Left hindlimb (tissue), 1 donor: ENCODE measurements at places on chromosomes 6 and 20.
A peak's percentile ranks its signal among the peaks of the same experiment; 100 is the strongest.

DNA sequence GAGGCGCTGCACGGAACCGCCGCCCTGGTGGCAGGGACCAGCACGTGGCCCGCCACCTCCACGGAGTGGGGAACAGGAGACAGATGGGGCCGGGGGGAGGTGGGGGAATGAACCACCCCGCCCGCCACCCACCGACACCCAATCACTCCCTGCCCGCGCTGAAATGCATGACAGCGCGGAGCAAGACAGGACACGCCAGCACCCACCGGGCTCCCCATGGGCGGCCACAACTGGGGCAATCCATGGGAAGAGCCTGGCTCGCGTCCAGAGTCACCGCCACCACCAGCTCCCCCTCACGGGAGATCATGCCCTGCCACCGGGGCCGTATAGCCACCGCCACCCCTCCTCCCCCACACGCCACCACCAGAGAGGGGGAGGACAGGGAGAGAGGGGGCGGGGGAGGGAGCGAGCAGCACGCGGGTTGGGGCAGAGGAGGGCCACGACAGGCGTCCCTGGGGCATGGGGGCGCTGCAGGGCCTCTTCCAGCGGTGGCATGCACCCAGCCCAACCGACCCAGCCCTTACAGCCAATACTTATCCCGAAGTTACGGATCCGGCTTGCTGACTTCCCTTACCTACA, 744.3 kb upstream of the DEFB115 start:
- no peak for DNase-seq

- DNase-seq: no peak
Observed at GRCh38 chr6:151512481-151512880, 18.7 kb downstream of the CCDC170 start.

DNA sequence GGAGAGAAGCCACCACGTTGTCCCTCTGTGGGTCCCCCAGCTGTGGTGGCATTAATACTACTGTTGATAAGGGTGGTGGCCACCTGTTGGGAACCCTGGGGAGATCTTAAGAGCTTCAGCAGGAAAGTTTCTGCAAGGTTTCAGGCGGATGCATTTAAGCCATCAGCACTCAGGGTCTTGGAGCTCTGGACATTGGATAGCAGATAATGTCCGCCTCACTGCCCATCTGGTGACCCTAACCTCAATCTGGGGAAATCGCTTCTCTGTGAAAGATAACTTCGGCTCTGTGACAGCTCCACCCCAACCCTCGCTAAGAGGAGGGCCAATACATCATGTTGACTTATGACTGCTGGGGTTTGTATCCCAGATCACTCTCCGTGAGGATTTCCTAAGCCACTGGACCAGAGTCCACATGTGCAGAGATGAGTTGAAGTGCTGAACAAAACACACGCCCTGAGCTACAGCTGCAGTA, 92.9 kb downstream of the FOXC1 start:
- DNase-seq: no peak

- peak; percentile 82 for DNase-seq
Observed at GRCh38 chr6:79777713-79778579, 146.8 kb downstream of the SH3BGRL2 start.

GRCh38 chr6:44029444-44030185, 97.6 kb downstream of the MRPL14 start:
- DNase-seq: peak; percentile 27

- no peak for DNase-seq
Observed at GRCh38 chr20:57685146-57685758, 24.6 kb downstream of the PMEPA1 start.

DNA sequence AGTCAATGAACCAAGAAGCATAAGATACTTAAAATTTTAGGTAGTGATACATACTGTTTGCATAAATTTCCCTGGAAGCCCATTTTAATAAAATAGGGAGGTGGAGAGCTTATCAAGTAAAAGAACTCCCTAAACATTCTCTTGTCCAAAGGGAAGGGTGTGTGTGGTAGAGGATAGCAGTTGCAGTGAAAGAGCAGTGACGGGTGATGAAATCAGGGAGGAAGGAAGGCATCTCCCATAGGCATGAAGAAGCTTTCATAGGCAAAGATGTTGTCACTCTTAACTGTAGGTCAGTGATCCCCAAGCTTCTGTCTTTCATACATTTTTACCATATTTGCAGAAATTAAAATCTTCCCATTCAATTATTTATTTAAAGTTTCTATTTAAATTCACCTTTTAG, 60.0 kb upstream of the ZNF831 start:
- DNase-seq: no peak

DNA sequence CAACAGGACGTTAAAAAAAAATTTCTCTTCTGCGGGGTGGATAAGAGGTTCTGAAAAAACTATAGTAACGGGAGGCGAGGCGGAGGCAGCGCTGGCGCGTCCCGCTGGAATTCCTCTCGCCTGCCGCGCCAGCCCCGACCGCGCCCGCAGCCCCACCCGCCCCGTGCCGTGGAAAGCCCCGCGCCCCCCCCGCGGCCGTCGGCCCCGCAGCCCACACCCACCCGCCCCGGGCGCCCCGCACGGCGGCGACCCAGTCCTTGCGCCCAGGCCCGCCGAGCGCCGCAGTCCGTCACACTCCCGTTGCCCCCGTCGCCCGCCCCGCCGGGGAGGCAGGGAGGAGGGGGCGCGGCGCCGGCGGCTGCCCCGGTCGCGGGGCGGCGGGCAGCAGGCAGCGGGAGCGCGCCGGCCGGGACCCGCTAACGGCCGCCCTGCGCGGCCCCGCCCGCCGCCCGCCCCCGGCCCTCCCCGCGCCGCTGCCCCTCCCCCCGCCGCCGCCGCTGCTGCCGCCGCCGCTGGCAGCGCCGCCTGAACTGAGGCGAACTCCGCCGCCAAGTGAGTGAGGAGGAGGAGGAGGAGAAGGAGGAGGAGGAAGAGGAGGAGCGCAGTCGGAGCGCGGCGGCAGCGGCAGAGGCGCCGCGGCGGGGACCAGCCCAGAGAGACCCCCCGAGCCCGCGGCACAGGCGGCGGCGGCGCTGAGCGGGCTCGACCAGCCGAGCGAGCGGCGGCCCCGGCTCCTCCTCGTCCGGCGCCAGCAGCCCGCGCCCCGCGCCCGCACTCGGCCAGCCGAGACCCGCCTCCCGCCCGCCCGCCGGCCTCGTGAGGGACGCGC, at the start of gene QKI:
Gene QKI, plus strand, starts transcription at position 602 of the 829 bp plus-strand sequence. CDS start 476 bp downstream, outside the sequence.
- DNase-seq: peak; percentile 91

GRCh38 chr6:160457823-160458222, 109.6 kb downstream of the SLC22A3 start:
- DNase-seq: no peak

GRCh38 chr20:45336530-45337366, 11.5 kb downstream of the SDC4 start:
- peak; percentile 13 for DNase-seq

DNA sequence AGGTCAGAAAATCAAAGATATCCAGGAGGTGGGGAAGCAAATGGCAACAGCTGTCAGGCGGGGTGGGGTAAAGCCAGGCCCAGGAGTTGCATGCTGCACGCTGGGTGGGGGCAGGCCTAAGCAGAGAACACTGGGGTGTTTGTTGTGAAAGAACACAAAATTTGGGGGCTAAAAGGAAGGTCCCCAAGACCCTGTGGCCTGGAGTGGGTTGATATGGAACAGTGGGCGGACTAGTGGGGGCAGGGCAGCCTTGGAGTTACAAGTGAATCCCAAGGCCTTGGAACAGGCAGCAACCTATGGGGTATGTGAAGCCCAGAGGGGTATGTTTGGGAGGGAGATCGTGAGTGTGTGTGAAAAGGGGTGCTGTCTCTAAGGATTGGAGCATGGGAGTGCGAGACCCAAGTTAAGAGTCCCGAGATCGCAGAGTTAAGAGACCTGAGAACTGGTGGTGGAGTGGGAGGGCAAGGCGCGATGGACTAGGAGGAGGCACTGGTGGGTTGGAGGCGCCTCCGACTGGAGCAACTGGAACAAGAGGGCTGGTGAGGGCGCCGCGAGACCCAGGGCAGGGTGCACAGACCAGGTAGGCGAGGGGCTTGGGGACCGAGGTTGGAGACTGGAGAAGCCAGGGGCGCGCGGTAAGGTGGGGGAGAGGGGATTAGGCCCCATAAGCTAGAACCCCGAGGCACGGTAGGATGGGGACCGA, 658 bp downstream of the CUL7 start:
- peak; percentile 65 for DNase-seq

- DNase-seq: no peak
Observed at GRCh38 chr6:107866606-107867301, 42.6 kb upstream of the SCML4 start.

DNA sequence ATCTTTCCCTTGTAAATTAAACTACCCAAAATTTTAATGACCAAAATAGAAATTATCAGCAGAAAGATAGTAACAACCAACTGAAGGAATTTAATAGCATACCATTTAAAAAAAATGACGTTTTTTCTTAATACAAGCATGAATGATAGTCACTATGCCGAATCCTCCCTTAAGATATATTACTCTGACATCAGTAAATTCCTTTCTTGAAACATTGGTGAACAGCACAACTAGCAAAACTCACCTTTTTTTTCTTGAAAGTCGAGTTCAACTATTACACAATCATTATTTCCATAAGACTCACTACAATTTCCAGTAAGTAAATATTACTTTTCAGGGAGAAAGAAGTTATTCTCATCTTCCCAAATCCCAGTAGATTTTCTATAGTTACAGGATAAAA, 433.2 kb downstream of the GRIK2 start:
- DNase-seq: no peak

GRCh38 chr20:9422321-9423057, 91.9 kb upstream of the LAMP5 start:
- DNase-seq: no peak

DNA sequence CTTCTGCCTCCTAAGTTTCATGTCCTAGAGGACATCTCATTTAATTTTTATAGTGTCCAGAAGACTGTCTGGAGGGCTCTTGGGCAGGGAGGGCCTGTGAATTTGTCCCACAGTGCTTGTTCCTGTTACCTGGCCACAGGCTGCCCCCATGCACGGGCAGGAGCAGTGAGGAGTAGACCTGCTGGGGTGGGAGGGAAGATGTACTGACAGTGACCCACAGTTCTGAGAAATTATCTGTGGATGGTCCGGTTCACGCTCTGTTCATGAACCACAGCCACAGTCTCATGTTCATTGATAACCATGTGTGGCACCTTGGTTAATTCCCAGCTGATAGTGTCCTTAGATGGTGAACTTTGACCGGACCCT, 18.8 kb upstream of the ZNF831 start:
- no peak for DNase-seq

DNA sequence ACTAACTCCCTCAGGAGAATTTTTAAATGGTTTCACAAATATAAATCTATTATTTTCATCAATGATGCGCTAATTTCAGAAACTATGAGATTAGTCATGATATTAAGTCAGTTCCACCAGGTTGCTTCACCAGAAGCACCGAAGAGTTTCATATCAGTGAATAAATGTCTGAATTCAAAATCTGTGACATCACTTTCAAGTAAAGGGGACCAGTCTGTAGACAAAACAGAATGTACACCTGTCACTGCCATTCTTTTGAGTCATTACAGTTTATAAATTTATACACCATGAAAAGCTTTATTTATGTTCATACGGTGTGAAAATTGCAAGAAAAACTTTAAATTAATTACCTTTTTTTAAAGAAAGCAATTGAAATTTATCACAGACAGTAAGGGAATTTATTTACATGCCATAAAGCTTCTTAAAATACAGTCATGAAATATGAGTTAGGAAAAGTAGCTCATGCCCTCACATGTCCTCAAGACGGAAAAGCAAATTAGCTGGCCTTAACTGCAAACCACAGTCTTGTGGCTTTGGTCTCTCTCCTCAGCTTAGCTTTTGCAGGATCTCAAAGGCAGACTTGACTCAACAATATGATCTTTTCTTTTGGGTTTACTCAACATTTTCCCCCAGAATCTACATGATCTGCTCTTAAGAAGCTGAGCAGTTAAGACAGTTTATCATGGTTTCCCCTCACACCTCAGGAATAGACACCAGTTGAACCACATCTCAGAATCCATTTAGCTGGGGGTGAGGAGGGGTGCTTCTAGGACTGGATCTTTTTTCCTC, 177.7 kb upstream of the MCHR2 start:
- no peak for DNase-seq

DNA sequence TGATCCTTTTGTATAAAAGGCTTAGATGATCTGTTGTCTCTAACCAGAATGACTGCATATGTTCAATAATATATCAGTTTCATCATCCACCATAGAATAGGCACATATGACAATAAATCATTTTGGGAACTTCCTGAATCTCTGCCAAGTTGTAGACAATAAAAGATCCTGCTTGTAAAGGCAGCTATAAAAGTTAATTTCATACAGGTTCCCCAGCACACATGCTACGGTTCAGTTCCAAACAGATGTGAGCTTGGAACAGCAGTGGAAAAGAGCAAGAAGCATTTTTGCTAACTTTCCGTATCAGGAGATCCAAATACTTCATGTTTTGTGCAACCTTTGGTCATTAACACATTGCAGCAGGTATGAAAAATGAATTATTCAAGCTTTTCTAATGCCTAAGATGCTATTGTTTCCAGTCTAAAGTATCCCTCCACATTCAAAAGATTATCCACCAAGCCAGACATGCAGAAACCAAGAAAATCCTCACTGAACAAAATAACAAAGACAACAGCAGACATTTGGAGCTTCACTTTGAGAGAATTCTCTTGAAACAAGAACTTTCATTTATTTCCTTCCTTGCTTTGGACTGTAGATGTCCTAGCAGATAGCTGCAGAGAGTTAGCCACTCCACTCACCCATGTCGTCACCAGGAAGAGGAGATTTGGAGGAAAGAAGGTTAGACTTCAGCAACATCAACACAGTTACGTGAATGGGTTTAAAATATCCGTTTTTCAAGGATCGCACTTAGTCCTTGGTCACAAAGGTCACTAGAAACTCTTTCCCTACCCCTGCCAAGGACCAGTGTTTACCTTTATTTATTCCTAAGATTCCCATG, 453.5 kb upstream of the JARID2 start:
- DNase-seq: no peak

DNA sequence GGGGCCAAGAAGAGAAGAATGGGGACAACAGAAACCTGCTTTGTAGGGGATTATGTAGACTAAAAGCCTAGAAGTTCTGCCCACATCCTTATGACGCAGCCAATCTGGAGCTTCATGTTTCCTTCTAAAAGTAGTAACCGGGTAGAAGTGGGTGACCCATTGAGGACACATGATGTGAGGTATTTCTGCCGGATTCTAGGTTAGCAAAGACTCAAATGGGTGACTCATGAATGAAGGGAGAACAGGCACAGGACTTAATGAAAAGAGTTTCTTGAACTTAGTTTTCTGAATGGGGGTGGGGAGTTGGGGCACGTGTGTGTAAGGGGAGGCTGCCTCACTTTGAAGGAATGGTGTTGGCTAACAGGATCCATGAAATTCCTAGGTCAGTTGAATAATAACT, 68.8 kb downstream of the CDS2 start:
- DNase-seq: no peak

- no peak for DNase-seq
Observed at GRCh38 chr6:24997231-24997630, 61.5 kb upstream of the RIPOR2 start.

GRCh38 chr6:12385316-12385715, 95.2 kb downstream of the EDN1 start:
- DNase-seq: no peak
